NCI-H748 treated with DMSO at 0.1 percent for 48 hours (cell line): ENCODE measurements at places on chromosomes 3 and 15.

- no peak for DNase-seq
Observed at GRCh38 chr3:29145360-29145759, 135.5 kb upstream of the RBMS3 start.

- no peak for DNase-seq
Observed at GRCh38 chr3:165526367-165526766, 310.9 kb downstream of the BCHE start.

DNA sequence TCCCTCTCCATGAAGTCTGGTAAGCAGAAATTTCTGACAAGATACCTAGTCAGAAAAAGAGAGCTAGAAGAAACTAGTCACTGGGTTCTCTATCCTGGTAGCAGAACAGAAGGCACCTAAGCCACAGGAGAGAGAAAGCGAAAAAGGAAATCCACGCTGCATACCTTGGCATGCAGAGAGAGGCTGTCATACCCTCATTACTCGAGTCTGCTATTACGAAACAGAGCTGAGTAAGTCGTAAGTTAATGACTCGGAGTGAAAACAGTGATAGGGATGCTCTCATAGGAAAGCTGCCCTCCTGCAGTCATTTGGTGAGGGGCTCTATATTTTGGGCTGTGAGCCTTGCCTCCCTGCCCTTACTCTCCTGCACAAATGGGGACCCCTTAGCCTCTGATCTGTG is 16.2 kb downstream of the CLRN1 start:
- DNase-seq: no peak

- DNase-seq: no peak
Observed at GRCh38 chr3:119541547-119541946, 17.9 kb downstream of the CD80 start.
